ENCODE measurements at places on chromosomes 16 and 17.

DNA sequence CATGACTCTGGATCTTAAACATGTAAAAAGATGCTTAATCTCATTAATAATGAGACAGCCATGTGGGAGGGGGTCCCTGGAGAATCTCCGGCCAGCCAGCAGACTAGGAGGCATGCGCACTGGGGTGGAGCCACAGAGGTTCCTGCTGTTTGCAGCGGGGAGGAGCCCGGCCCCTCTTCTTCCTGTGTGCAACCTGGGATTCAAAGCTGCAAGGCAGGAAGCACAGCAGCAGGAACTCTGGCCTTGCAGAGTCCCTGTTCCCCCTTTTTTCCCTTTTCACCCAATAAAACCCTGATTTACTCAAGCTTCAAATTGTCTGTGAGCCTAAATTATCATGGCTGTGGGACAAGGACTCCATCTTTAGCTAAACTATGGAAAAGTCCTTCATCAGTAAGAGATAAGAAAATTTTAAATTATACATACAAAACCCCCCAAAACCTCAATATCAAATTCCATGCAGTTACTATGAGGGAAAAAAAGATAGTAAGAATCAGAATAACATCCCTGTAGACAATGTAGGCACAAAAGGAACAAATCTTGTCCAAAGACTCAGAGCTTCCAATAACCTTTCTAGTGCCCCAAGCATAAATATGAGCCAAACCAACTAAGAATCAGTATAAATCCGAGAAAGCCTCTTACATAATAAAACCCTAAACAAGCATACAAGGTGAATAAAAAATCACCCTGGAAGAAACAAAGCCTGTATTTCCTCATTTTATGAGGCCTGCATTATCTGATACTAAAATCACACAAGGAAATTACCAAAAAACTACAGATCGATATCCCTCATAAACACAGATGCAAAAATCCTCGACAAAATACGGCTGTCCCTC, 12.1 kb downstream of the CFDP1 start:
- peak; percentile 67 for DNase-seq

DNA sequence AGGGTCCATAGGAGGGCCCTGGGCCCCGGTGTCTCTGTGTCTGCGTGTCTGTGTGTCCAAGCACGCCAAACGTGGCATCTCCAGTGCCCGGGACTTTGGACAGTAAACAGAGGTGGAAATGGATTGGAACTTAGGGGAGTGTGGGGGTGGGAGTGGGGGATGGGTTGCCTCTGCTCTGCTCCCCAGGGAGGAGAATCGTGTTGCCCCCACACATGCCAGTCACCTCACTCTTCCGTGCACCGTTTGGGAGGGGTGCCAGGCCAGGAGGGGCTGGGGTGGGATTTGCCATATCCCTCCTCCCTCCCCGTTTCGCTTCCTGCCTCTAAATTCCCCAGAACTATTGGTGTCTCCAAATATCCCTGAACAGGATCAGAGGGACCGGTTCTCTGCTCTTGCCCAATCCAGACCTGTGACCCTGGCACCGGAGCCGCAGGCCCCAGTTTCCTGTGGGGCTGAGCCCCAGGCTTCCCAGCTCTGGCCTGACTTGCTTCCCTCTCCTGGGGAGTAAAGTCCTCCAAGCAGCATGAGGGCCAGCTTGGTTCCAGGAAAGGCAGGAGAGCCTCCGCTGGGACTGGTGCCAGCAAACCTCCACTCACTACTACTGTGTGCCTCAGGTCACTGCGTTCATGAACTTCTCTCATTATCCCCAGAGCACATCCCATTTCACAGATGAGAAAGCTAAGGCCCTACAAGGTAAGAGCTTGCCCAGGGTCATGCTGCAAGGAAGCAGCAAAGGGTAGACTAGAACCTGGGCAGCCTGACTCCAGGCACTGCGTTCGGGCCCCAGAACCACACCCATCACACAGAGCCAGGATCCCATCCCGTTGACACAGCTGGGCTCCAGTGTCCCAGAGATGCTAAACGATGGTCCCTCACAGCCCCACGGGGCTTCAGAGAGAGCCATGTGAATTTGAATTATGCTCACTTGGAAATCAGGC, at the start of gene ASGR1:
Gene ASGR1, minus strand, starts transcription at position 54 of the 938 bp plus-strand sequence. CDS start 807 bp downstream, outside the sequence.
- DNase-seq: no peak

- DNase-seq: no peak
These were observed 25.4 kb downstream of the ZNRF1 start for GRCh38 chr16:75024182-75024581.

GRCh38 chr17:7190276-7190917, 11.2 kb upstream of the ASGR1 start:
- DNase-seq: no peak

DNA sequence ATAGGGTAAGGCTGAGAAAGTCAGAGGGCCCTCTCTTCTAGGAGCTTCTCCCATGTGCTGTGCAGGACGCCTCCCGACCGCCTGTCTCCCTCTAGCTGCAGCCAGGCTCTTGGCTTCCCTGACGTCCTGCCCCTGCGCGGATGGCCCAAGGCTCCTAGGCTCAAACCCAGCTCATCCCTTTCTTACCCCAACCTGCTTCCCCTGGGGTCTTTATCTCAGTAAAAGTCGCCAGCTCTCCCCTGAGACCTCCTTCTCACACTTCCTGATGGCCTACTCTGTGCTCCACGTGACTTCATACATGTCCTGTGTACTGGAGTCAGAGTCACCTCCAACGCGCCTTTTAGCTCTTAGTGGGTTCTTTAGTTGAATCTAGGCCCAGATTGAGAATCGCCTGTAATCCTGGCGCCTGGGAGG, 1.1 kb upstream of the ZNF747 start:
- peak; percentile 76 for DNase-seq

DNA sequence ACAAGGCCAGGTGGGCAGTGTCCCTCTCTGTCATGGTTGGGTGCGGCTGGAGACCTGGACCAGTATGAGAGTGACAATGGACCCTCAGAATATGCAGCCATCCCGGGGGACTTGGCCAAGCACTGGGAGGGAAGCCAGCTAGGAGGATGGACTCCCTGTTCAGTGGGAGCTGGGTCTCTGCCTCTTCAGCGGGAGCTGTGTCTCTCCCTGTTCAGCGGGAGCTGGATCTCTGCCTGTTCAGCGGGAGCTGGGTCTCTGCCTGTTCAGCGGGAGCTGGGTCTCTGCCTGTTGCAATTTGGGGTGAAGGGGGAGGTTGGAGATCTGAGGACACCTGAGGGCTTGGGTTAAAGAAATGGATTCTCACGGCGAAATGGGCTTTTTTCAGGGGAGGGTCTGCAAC, 3.8 kb upstream of the PRSS33 start:
- DNase-seq: no peak

DNA sequence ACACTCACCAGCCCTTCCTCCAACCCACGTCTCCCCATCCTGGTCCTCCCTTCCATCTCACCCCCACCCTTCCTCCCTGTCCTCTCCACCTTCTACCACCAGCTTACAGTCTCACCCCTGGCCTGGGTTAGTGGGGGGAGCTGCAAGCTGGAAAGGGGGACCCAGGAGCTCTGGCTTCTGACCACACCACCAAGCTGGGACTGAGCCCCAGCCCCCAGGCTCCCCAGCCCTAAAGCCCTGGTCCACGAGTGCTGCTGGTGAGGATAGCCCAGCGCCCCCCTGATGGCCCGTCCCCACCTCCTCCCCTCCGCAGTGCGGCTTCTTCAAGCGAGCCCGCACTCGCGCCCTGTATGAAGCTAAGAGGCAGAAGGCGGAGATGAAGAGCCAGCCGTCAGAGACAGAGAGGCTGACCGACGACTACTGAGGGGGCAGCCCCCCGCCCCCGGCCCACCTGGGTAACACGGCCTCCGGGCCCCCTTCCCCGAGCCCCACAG, 7.2 kb upstream of the PDK2 start:
- DNase-seq: no peak

GRCh38 chr17:40844671-40845107, 22.3 kb upstream of the KRT10 start:
- DNase-seq: no peak

GRCh38 chr17:58051468-58051867, 31.8 kb upstream of the DYNLL2 start:
- no peak for DNase-seq

DNA sequence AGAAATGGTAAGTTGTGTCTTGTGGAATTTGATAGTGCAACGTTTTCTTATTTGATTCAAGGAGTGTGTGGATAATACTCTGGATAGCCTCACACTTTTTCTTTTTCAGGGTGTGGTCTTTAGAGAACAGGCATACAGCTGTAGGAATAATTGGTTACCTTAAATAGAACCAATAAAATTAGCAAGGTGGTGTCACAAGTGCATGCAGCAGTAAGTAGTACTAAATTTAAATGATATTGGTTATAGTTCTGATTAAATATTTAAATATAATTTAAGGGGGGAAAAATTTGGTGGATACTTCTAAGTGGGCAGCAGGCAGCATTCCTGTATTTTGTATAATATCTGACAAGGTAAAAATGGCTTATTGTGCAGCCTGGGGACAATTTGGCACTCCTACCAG, 3.7 kb downstream of the HAPSTR1 start:
- DNase-seq: no peak

DNA sequence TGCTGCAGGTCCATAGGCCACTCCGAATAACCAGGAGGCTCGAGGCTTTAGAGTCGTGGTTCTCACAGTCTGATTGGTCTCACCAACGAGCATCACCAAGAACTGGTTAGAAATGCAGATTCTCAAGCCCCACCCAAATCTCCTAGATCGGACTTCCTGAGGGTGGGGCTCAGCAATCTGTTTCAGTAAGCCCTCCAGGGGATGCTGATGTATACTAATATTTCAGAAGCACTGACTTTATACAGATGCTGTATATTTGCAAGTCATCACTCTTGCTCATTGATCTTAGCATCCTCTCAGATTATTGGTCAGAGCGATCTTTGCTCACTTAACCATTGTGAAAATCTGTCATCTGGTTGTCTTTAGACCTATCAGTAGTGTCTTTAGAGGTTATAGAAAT, 4.4 kb upstream of the VAC14 start:
- no peak for DNase-seq

- no peak for DNase-seq
These were observed 11.0 kb upstream of the SLC25A19 start for GRCh38 chr17:75300280-75300679.

GRCh38 chr17:66369830-66370229, 67.4 kb downstream of the PRKCA start:
- DNase-seq: no peak

GRCh38 chr17:67571478-67571877, 146.3 kb upstream of the NOL11 start:
- no peak for DNase-seq

DNA sequence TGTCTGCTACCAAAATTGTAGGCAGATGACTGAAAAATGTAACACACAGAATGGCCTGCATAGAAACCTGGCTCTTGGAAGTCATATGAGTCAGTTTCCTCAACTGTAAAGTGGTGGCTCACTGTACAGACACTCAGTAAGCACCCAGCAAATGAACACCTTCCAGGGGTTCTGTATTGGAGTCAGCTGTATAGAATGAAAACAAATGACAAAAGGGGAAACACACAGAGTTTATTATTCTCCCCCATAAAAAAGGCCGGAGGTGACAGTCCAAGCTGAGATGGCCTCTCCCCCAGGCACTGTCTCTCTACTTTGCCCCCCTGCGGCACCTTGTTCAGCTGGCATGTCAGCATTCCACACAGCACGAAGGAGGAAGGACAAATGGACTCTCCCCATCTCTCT, 6.2 kb upstream of the MEOX1 start:
- no peak for DNase-seq

- DNase-seq: no peak
These were observed 7.5 kb downstream of the SLC13A2 start for GRCh38 chr17:28480799-28481571.

DNA sequence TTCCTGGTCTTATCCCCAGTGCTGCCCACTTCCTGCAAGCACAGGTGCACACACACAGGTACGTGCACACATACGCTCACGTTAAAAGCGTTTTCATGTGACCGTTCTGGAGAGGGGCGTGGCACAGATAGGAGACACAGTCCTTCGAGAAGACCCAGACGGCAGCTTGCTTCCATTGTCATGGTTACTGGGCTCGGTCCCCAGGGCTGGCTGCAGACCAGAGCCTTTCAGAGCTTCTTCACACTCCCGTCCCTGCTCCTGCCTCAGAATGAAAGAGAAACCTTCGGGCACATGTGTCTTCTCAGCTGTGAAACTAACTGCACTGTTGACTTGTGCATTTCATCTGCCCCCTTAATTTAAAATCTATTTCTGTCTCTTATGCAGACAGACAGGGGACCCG, 154.2 kb downstream of the PITPNC1 start:
- peak; percentile 40 for DNase-seq

- DNase-seq: no peak
These were observed 319.2 kb downstream of the PHKB start for GRCh38 chr16:47780213-47780875.

DNA sequence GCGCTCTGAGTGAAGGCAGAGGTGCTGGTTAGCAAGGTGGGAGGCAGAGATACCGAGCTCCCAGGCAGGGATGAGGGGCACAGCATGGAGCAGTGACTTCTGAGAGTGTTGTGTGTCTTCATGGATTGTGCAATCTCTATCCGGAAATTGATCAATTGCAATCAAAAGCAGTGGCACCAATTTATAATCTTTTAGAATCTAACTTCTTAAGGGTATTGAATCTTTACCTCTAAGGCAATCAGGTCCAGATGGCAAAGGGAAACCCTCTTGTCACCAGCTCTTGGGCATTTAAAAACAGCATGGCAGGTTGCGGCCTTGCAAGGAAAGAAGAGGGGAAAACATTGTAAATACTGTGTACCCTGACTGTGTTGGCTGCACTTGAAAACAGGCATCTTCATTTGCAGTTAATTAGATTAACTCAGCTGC, 58.0 kb upstream of the MRTFB start:
- DNase-seq: no peak

DNA sequence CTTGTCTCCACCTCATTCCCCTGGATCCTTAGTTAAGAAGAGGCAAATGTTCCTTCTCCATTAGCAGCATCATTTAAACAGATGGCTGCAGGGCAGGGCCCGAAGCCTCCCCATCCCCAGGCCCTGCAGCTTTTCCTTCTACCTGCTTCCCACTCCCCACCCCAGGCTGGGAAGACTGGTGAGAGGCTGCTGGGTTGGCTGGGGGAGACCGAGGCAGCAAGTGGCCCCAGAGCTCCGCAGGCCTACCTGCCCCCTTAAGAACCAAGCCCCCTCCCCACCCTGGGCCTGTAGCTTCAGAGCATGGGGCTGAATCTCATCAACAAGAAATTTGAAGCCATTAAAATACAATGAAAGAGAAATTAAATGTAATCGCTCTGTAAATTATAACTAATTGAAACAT, 22.1 kb upstream of the RPL38 start:
- no peak for DNase-seq

DNA sequence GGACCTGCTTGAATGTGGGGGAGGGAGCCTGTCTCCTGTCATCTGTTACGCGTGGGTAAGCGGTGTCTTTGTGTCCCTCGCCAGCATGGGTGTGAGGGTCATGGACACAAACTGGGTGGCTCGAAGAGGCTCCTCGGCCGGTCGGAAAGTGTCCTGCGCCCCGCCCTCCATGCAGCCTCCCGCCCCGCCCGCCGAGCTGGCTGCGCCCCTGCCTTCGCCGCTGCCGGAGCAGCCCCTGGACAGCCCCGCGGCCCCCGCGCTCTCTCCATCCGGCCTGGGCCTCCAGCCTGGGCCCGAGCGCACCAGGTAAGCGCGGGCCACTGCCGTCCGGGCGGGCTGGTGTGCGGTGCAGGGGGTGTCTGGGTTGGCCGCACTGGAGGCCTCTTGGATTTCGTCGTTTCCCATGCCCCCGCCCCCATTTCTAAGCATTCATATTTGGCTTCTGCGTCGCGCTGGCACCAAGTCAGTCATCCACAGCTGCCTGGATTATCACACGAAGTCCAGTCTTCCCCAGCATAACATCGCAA, 43.8 kb downstream of the ELAC2 start:
- peak; percentile 46 for DNase-seq

- DNase-seq: no peak
These were observed 69.5 kb downstream of the HLF start for GRCh38 chr17:55334285-55334684.

GRCh38 chr16:88002211-88002610, 51.0 kb downstream of the BANP start:
- no peak for DNase-seq
